ENCODE measurements at places on chromosomes 7 and 10.

DNA sequence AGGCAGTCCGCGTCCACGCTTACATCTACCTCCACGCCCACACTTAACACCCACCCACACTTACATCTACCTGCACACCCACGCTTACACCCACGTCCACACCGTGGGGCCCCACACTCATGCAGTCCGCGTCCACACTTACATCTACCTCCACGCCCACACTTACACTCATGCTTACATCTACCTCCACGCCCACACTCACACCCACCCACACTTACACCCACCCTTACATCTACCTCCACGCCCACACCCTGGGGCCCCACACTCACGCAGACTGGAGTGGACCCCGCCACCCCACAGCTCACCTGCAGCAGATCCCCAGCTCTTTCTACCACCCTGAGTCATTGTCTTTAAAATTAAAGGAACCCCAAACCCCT lies 32.4 kb upstream of the PWWP2B start:
- DNase-seq = no peak

- DNase-seq = no peak
Observed at GRCh38 chr7:51335057-51335456, 18.4 kb upstream of the COBL start.

DNA sequence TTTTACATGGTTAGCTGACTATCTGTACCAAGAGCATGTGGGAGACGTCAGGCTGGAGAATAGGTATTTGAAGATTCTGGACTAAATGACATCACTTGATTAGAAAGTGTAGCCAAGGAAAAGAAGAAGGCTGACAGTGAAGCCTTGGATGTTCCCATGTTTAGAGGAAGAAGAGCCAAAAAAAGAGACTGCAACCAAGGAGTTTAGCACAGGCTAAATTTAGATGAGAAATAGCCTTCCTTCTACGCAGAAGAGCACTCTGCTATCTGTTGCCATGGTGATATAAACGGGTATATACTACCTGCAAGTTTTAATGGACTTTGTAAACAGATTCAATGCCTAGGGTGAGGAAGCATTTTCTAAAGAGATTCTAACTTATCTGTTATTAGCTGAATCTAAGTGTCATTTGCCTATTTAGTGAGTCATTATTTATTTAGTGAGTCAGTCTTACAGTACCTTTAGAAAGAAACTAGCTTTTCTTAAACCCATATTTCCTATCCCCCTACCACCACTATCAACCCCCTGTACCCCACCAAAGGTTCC lies 69.8 kb downstream of the CDK6 start:
- no peak for DNase-seq

DNA sequence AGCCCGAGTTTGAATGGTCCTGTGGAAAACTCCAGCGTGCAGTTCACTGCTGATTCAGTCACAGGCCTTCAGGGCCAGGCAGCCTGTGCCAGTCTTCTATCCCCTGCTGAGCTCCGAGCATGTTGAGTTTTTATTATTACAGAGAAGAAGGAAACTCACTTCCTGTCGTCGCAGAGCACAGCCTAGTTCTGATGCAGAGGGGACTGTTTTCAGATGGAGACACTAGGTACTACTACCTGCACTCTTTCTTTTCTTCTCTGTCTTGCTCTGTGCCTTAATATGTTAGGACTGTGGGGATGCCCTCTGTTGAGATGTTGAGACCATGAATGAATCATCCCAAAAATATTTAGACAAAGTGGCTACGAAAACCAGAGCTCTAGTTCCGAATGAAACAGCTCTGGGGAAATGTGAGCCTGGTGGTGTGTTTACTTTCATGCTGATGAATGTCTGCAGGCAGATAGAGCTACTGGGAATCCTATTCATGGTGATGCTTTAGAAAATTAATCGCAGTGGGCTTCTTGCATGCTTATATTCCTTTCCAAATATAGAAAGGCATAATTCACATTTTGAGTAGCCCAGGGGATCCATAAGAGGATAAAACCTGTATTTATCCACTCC lies 29.6 kb downstream of the CASP7 start:
- no peak for DNase-seq

DNA sequence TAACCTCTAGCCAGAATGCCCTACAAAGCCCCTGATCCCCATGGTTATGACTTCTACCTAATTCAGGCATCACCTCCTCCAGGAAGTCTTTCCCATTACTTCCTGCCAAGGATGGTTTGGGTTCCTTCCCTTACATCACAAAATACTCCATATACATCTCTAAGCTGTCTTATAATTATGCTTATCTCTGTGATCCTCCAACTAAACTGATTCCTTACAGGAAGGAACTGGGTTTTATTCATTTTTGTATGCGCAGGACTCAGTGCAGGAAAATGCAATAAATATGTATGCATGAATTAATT lies 41.3 kb downstream of the PIP4K2A start:
- DNase-seq = no peak

GRCh38 chr7:1993031-1993695 lies 239.6 kb downstream of the MAD1L1 start:
- DNase-seq = no peak

DNA sequence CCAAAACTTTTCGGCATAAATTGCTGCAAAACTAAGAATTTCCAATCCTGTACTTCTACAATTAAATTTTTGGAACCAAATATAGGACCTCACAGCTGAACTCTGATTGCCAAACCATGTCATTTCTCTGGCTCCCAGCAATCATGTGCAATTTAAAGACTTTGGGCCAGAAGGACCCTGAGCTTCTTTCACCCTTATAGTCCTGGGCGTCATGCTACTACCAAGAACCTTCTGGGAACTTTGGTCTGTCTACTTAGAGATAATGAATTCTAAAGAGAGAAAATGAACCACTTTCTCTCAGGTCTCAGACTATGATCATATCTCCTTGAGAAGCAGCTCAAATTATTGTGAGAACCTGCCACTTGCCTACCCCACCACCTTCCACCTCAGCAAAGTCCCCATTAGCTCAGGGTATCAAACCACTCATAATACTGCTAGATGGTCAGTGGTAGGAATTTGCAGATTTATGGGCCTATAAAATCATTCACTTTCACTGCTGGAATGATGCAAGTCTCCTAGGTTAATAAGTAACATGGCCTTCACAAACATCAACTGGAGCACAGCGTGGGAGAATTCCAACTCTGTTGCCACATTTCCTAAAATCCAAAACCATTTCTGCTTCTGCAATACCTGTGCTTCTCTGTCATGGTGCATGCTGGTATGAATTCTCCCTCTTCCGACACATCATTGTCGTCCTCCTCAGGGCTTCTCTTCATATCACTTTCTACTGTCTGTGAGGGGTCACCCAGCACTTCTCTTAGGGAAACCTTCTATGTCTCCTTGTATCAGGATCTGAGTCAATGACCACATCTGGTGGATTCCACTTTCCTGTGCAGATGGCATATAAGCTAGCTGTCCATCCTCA lies 6.6 kb upstream of the WDR91 start:
- no peak for DNase-seq

Data from stimulated activated naive B cell treated with anti-CD40 and anti-IgM and Interleukin-4, amounts not matched to agents 10 μg/mL and 1 μg/mL and 100 μg/mL, for 72 hours (primary cell).